ENCODE measurements at places on chromosomes 5 and 9. TPM values are rescaled to one million over a fixed set of nuclear protein-coding genes. Genes with fewer than 3 reads are reported as not detected.

DNA sequence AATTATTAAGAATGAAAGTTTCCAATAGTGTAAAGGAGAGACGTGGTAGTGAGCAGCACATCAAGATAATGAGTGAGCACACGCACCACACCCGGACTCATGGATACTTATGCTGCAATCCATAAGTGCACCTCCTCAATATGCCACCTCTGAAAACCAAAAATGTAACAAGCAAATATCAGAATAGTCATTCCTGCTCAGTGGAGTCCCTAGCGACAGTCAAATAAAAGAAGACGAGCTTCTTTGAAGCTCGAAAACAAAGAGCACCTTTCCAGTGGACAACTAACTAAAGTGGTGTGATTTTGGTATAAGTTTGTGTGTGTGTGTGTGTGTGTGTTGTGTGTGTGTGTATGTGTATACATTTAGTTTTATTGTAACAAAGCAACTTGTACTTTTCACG lies 241.3 kb downstream of the DEPDC1B start:
- DNase-seq: no peak

DNA sequence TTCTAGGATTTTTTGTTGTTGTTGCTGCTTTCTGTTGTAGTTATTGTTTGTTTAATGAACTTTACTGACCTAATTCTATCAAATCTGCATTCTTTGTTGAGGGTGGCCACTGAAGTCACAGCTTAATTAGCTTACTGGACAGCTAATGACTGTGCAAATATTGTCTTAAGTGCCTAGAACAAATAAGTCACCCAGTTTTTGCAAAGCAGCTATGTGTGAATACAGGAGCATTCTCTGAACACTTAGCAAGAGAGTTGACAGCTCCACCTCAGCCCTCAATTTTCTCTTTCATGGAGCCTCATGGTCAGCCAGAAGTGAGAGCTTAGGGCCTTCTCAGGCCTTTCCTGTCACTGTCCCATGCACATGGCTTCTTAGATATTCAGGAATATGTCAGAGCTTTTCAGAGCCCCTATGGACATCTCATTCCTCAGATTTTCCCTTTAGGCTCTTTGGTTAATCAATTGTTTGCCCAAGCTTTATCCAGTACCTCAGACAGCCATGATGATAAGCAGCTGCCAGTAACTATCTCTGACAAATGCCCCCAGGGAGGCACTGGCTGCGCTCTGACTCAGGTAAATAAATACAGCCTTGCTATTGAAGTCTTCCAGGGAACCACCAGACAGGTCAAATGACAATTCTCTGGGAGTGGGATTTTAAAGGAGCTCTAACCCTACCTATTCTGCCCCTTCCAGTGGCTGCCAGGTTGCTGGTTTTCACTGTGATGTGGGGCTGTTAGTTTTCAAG lies 241.4 kb upstream of the IL12B start:
- DNase-seq: no peak

- no peak for DNase-seq
Observed at GRCh38 chr5:93249651-93250289, 331.2 kb downstream of the NR2F1-AS1 start.

DNA sequence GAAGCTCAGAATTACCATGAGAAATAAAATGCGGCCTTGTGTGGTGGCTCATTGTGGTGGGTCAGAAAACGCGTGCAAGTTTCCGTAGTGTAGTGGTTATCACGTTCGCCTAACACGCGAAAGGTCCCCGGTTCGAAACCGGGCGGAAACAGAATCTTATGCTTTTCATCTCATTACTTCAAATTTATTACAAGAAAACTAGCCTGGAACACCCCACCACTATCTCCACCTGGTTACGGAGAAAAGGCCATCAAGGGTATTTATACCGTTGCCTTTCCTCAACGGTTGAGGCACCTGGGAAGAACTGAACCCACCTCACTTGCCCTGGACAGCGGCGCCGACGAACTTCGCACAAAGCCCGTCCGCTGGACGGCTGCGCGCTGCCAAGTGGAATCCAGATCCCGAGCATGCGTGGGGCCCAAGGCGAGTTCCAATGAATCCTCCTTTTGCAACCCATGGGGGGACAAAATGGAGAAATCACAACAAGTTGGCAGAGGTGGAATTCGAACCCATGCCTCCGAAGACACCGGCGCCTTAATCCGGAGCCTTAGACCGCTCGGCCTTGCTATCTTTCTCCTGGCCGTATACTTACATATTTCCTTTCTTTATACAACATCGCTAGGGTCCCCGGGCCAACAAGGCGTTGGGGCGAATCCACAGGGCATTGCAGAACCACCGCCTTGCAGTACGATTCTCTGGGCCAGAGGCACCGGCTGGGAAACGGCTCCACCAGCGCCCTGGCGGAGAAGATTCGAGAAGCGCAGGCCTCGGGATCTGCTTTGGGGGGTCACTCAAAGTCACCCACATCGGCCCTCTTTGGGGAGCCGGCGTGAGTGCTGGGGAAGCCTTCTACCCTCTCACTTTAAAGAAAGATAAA lies 16.9 kb downstream of the OR2V2 start:
- DNase-seq: no peak

- DNase-seq: no peak
Observed at GRCh38 chr9:135664266-135664665, 1.2 kb downstream of the LCN9 start.

DNA sequence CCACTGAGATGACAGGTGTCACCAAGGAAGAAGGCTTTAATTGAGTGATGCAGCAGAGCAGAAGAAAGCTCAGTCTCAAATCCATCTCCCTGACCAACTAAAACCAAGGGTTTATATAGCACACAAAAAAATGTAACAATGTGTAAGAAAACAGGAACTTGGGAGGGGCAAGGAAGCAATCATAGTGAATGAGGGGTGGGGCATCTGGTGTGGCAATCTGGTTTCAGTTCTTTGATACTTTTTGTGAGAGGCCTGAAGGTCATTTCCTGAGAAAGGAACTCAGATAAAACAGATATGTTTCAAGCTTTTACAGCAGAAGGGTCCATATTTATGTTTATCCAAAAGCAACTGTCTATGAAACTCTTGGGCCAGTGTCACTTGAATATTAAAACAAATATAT lies 19.7 kb downstream of the CD180 start:
- DNase-seq: no peak

DNA sequence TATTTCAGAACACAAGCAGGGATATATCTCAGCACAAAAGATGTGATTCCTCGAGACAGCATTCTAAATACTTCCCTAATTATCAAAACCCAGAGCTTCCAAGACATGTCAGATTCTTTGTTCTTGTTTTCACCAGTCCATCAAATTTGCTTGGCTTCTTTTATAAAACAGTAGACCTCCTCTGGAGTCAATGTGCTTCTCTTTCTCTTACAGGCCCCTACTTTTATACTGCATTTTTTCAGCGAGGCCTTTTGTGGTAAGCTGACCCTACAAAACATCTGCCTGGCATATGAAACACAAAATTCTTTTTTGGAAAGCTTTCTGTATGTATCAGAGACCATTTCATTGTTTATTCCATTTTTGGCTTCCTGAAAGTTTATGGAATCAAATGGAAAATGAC lies 81.8 kb downstream of the ARSB start:
- no peak for DNase-seq

DNA sequence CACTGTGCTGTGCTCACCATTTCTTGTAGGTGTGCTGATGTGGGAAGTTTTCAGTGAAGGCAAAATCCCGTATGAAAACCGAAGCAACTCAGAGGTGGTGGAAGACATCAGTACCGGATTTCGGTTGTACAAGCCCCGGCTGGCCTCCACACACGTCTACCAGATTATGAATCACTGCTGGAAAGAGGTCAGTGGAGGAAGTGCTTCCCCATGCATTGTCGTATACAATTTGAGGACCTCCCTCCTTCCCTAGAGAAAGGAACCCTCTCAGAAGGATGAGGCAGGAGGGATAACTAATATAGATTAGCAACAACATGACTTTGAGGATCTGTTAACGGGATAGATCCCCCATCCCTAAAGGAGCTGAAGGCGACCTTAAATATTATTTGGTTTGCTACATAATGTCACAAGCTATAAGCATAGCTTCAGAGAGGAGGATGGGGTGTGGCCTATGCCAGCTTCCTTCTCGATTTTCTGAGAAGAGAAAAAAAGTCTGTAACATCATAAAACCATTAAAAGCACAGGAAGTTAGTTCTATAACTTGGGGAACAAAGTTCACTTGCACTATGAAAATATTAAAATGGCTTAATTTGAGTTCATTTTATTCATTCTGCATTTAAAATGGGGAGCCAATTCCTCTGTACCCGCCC lies 17.0 kb upstream of the CYFIP2 start:
- no peak for DNase-seq

- no peak for DNase-seq
Observed at GRCh38 chr9:4435197-4435596, 55.1 kb upstream of the SLC1A1 start.

- DNase-seq: no peak
Observed at GRCh38 chr9:19663570-19663969, 125.3 kb downstream of the SLC24A2 start.

GRCh38 chr9:98075332-98075805 lies 18.8 kb downstream of the NANS start:
- DNase-seq: no peak

GRCh38 chr9:3008091-3008490 lies 164.2 kb upstream of the PUM3 start:
- no peak for DNase-seq

DNA sequence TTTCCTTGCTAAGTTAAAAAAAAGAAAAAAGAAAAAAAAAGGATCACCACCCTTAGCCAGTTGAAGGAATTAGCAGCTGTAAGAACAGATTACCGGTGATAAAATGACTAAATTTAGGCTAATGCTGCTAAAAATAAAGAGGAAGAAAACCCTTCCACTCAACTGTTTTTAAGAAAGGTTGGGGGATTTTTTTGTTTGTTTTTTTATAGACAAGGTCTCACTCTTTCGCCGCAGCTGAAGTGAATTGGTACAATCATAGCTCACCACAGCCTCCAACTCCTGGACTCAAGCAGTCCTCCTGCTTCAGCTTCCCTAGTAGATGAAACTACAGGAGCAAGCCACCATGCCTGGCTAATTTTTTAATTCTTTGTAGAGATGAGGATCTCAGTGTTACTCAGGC lies 101.7 kb downstream of the SNCAIP start:
- DNase-seq: no peak

- peak; percentile 9 for DNase-seq
Observed at GRCh38 chr9:91159664-91160121, 202.0 kb downstream of the AUH start.

DNA sequence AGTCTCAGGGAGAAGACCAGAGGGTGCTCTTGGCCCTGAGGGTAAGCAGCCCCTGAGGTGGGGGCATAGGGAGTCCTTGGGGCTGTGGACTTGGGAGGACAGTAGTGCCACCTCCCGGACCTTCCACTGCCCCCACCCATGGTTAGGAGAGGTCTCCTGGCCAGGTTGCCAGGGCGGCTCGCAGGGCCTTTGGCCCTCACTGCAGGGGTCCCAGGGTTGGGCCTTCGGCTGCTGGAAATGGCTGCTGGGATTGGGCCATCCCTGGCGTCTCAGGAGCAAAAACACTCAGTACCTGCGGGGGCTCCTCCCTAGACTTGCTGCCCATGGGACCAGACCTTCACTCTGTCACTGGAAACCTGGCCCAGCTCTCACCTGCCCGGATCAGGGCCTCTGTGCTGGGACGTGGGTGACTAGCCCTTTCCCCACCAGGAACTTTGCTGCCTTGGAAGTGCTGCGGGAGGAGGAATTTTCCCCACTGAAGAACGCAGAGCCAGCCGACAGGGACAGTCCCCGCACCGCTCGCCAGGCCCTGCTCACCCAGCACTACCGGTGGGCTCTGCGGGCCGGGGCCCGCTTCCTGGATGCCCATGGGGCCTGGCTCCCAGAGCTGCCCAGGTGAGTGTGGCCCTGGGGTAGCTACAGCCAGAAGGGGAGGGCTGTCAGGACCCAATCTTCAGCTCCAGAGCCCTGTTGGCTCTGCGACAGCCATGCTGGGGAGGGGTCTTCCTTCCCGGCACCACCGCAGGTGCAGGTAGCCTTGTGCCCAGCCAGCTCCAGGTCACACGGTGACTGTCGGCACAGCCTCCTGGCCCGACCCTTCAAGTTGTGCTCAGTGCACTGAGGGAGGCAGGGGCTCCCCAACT lies 3.2 kb downstream of the UAP1L1 start:
- DNase-seq: no peak

GRCh38 chr9:97997330-97998276 lies 14.5 kb downstream of the ANP32B start:
- no peak for DNase-seq

Gene NUTM2G
- total RNA-seq: not detected

Gene HTR4
- total RNA-seq: not detected

Gene ARHGEF39
- 12.3 TPM for total RNA-seq

Gene SOX30
- total RNA-seq: 0.11 TPM

Gene ASTN2
- 2.7 TPM for total RNA-seq

Gene CPLANE1
- total RNA-seq: 7.7 TPM

Gene GPR151
- total RNA-seq: not detected

Gene CERCAM
- 9.3 TPM for total RNA-seq

Gene CDC14B
- total RNA-seq: 6.5 TPM

Gene SURF4
- 393 TPM for total RNA-seq
